ENCODE measurements at places on chromosomes 3 and 15.

DNA sequence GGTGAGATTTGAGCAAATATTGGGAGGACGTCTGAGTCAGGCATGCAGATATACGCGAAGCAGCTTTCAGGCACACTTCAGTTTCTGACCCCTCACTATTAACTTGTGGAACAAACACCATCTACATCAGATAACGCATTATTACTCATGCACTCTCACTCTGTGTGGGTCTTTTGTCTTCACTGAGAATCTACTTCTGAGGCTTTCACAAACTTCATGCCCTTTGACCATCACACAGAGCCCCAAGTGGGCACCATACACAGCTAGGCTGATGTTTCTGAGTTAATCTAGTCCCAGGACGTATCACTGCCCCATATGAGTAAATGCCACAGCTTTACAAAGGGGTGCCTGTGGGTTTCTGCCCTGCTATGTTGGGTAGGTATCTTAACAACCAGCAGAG is 39.6 kb upstream of the IP6K2 start:
- DNase-seq, result no peak

- no peak for DNase-seq
Measured at GRCh38 chr3:42486814-42487565, 15.5 kb upstream of the VIPR1 start.

- no peak for DNase-seq
Measured at GRCh38 chr15:65835447-65835846, 33.8 kb upstream of the RAB11A start.

- no peak for DNase-seq
Measured at GRCh38 chr3:32397941-32398340, 6.3 kb downstream of the CMTM7 start.

GRCh38 chr3:180911876-180912303 is 580 bp upstream of the FXR1 start:
- no peak for DNase-seq

GRCh38 chr3:46989146-46989810 is 9.8 kb downstream of the NBEAL2 start:
- no peak for DNase-seq

- DNase-seq, result no peak
Measured at GRCh38 chr3:183489455-183490210, 61.2 kb upstream of the MCF2L2 start.

All from stimulated activated CD4-positive, alpha-beta T cell treated with anti-CD3 and anti-CD28 coated beads, Interleukin-4, amount 100 ng/mL, for 1 hour (primary cell).